ENCODE measurements at places on chromosomes 3 and 15. TPM values are rescaled to one million over a fixed set of nuclear protein-coding genes. Genes with fewer than 3 reads are reported as not detected.

PPCDC gene
- total RNA-seq = 8.2 TPM

COL6A5 gene
- not detected for total RNA-seq

MAP3K13 gene
- 28.8 TPM for total RNA-seq

RASGRP1 gene
- total RNA-seq = not detected

RPP25 gene
- total RNA-seq = not detected

SATB1 gene
- 10.0 TPM for total RNA-seq

NR2E3 gene
- 1.7 TPM for total RNA-seq

CHST13 gene
- not detected for total RNA-seq

ZCWPW2 gene
- total RNA-seq = 0.17 TPM

PCNP gene
- total RNA-seq = 85.9 TPM

ISG20 gene
- 2.9 TPM for total RNA-seq

Measured in mammary epithelial cell (primary cell).